ENCODE measurements at places on chromosomes 6 and 20. TPM values are rescaled to one million over a fixed set of nuclear protein-coding genes. Genes with fewer than 3 reads are reported as not detected.

DNA sequence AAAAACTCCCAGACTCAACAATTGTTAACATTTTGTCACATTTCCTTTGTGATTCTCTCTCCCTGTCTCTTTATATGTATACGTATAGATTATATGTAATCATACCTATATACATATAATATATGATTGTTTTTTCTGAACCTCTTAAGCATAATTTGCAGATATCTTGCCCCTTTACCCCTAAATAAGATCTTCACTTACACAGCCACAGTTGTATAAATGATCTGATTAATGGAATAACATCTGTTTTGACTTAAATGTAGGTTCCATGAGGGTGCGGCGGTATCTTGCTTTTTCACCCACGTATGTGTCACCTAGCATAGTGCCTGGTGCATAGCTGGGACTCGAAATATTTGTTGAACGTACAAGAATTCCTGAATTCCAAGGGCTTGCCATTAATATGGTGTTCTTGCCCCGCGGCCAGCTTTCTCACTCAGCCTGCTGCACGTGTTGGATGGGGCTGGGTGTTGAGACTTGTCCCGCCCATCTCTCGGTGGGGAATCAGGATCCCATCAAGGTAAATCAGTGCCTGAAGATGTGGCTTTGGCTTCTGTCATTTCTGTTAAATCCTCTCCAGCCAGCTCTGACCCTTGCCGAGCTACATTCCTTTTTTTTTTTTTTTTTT is 10.4 kb upstream of the MANBAL start:
- no peak for DNase-seq

- no peak for DNase-seq
These were observed 4.9 kb downstream of the BTBD3 start for GRCh38 chr20:11922561-11922960.

DNA sequence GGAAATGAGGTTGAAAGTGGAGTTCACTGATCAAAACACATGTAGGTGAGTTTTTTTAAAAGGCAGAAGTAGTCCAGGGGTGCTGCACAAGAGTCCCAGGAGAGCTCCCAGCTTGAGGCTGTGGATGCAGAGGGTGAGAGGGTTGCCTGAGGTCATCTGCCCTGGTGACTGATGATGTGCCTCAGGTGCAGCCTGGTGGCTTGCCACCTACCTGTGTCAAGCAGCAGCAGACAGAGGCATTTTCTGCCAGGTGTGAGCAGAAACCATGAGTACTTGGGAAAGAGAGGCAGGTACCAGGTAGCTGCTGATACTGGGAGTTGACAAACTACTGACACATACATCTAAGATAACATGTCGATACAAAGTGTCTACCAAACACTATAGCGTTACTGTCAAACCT is 92.5 kb downstream of the SCP2D1 start:
- no peak for DNase-seq

DNA sequence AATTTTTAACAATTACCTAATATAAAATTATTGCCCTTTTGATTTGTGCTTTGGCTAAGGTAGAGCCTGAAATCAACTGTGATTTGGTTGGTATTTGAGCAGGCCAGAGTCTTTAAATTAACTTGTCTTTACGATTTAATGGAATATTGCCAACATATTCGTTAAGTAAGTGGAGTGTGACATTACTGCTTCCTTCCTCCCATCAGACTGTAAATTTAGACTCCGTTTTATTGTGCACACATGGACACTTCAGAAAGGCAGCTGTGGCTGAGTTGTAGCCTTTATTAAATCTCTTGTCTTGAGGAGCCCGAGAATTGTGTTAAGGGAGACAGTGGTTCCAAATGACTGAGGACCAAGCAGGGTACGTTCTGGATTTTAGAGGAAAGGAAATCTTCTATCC is 57.4 kb downstream of the CAP2 start:
- no peak for DNase-seq

DNA sequence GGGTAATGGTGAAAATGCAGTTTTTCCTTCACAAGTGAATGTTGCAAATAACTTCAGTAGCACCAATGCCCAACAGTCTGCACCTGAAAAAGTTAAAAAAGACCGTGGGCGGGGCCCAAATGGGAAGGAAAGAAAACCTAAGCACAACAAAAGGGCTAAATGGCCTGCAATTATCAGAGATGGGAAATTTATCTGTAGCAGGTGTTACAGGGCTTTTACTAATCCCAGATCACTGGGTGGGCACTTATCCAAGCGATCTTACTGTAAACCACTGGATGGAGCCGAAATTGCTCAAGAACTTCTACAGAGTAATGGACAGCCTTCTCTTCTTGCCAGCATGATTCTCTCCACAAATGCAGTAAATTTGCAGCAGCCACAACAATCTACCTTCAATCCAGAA is 64.8 kb upstream of the SMIM8 start:
- no peak for DNase-seq

DNA sequence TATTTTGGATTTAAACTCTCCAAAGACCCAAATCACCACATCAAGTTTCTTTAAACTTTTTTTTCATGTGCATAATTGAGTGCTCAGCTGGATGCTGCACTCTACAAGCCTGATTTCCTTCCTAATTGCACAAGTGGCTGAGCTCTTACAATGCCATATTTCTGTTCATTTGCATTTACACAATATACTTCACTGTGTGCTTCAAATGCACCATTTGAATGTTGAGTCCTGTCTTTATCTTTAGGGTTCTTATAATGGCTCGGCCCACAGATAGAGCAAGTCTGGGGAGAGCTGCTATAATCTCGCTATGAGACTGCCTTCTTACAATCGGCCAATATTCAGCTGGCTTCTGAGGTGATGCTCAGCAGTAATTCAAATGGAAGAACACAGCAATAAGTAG is 200.6 kb upstream of the MAP3K7 start:
- DNase-seq: no peak

DNA sequence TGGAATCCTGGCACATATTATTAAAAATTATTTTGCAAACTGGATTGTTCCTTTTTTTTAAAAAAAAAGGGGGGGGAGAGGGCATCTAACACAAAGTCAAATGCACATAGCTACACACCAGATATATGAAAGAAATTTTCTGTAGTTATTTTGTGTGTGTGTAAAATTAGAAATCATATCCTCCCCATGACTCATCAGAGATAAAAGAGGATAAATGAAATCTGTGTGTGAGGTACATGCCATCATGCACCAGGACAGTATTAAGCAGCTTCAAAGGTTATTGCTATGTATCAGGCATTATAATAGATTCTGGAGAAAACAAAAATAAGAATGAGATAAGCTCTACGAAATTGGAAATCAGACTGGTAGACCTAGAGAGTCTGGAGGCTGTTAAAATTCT is 5.2 kb downstream of the BTBD9 start:
- no peak for DNase-seq

The RAET1L gene
- total RNA-seq: not detected

The LINC00237 gene
- not detected for total RNA-seq

The NFATC2 gene
- 0.29 TPM for total RNA-seq

The SAPCD1 gene
- total RNA-seq: 0.59 TPM

The C4B gene
- total RNA-seq: 6.5 TPM

The CFB gene
- total RNA-seq: 26.8 TPM

Data from osteoblast (primary cell).